ENCODE measurements at places on chromosomes 7 and 10.

DNA sequence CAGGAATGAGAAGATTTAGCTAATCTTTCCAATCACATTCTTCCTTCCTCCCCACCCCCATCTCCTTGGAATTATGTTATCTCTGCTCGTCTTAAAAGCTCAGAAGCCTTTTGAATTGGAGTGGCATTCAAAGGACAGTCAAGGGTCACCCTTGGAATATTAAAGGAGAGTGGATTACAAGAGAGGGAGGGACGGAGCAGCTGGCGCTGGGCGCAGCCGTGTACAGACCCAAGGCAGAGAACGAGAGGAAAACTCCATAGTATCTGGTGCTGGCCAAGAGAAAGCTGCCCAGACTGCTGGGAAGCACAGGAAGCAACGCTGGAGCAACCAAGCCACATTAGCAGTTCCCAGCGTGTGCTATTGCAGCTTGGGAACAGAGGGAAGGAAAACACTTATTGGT lies 95.7 kb downstream of the POU6F2 start:
- DNase-seq = no peak

GRCh38 chr10:78451592-78451991 lies 417.9 kb downstream of the RPS24 start:
- no peak for DNase-seq

DNA sequence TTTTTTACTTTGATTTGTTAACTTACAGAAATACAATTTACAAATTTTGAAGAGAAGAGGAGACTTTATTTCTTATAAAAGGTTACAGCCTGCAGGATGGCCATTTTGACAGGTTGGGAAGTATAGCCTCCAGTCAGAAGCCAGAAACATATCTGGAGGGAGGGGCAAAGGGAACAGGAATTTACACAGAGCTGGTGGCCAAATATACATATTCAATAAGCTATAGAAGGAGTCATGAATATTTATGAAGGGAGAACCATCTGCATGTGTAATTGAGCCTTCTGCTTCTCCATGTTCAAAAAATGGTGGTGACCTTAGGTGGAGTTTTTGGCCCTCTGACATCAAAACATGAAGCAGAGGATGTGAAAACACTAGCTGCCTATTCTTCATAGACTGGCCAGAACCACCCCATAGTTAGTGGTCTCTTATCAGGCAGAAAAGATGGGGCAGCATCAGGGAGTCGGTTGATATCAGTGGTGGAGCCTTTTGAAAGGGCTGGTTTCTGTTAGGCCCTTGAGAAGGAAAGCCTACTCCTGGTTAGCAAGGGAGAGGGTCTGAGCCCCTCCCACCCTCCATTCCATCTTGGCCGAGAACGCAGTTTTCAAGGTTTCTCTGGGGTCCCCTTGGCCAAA lies 57.2 kb downstream of the ENTPD1 start:
- no peak for DNase-seq

GRCh38 chr10:131901181-131901829 lies 497 bp downstream of the PPP2R2D start:
- no peak for DNase-seq

- no peak for DNase-seq
Observed at GRCh38 chr7:41788556-41788955, 85.7 kb upstream of the INHBA start.

DNA sequence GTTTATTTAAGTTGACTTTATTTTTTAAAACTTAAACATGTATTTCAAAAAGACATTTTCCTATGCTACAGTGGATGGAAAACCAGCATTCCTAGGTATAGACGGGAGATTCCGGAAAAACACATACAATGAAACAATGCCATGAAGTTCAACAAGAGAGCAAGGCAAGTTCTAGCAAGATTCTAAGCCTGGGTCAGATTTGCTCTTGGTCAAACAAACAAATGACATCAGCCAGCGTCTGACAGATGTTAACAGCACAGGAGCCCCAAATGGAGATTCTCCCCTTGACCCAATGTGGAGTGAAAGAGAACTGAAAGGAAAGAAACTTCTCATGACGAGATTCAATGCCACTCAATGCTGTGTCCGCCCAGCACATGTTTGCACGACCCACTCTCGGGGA lies 149.9 kb downstream of the NEURL1 start:
- DNase-seq = no peak

- DNase-seq = no peak
Observed at GRCh38 chr7:91041901-91042484, 222.2 kb upstream of the FZD1 start.

GRCh38 chr10:59586407-59586891 lies 123.2 kb downstream of the SLC16A9 start:
- no peak for DNase-seq

GRCh38 chr7:23955145-23955544 lies 245.1 kb downstream of the STK31 start:
- no peak for DNase-seq

- no peak for DNase-seq
Observed at GRCh38 chr7:157962458-157963306, 624.9 kb downstream of the PTPRN2 start.

DNA sequence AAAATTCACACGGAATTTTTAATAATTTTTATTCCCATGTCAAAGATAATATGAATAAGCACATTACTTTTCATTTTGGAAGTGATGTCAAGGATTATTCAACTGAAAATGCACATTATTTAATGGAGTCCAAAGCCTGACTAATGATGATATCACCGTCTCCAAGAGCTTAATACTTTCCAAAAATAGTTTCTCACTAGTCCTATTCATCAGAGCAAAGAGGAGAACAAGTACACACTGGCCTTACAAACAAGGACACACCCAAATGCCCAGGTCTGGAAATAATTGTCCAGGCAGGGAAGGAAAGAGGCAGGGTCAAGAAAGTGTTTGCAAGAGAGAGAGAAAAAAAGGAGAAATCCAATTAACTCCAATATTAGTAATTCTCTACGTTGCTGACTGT lies 216.8 kb upstream of the CCDC6 start:
- no peak for DNase-seq

GRCh38 chr10:112904000-112904399 lies 46.0 kb upstream of the TCF7L2 start:
- no peak for DNase-seq

GRCh38 chr7:108345710-108346336 lies 110.4 kb downstream of the NRCAM start:
- no peak for DNase-seq

DNA sequence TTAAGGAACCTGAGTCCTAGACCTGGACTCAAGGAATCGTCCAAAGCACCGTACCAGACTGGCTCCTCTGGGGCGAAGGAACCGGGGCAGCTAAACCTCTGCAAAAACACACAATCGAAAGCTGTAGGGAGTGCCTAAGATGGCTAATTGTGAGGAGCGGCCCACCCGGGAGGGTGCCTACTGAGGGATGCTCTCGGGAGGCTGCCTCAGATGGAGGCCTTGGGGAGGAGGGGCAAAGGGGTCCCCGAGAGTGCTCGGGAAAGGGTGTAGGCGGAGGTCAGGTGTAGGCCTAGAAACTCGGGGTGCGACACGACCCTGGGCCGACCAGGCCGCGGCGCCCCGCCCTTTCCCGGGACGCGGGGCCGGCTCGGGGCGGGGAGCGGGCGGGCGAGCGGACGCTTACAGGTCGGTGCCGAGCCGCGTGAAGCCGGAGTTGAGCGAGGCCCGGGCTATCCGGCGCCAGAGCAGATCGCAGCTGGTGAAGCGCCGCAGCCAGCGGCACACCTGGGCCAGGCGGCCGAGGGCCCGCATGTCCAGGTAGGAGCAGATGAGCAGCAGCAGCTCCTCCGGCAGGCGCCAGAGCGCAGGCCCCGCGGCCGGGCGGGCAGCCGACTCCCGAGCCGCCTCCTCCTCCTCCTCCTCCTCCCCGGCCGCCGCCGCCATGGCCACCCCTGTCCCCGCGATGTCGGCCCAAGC lies 844 bp downstream of the FBXW4 start:
- DNase-seq = peak; percentile 29

DNA sequence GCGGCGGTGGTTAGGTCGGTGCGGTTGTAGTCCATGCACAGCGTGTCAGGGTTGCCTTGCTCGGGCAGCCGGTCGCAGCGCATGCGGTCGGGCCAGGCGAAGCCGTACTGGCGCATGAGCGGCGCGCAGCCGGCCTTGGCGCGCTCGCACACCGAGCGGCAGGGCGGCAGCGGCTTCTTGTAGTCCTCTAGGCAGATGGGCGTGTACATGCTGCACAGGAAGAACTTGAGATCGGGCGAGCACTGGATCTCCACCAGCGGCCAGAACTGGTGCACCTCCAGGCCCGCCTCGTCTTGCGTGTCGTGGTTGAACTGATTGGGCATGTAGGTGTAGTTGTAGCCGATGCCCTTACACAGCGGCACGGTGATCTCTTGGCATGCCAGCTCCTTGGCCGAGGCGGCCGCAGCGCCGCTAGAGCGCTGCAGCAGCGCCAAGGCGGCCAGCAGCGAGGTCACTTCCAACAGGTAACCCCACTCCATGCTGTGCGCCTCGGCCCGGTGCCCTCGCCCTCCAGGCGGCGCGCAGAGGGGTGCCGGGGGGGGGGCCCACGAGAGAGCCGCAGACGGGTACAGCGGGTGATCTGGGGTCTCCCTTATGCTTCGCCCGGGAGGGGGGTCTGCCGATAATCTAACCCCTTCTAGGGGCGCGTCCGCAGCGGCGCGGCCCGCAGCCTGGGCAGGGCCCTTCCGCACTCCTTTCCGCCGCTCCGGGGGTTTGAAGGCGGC lies 983 bp downstream of the FZD8 start:
- no peak for DNase-seq

DNA sequence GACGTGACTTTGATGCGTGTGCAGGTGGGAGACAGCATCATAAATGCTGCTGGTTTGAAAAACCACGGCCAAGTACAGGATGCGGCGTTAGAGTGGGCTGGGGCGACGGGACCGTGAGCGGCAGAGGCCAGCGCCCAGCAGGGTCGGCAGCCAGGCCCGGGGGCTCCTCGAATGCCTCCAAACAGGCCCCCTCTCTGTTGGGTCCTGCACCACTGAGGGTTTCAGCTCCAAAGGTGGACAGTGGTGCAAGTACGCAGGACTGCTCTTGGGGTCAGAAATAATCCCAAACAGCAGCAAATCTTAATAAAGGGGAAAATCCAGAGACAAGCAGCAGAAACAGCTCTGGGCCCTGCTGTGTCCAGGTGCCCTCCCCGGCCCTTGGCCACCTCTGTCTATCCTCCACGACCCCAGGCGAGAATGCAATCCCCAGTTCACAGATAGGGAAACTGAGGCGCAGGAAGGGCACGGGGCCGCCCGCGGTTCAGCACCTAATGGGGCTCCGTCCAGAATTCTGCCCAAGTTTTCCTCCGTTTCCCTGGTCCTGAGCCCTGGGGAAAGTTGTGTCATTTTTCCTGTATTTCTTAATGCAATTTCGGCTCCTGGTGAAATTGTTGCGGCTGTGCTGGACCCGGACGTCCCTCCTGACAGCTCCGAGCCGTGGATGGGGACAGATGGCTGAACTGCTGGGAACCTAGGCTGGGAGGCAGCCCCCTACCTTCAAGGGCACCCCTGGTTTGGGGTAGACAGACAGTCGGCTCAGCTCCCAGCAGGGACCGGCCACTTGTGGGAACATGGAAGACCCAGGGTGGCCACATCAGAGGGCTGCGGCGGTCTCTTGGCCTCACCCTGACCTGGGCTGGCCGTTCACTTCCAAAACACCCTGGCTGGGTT lies 97.4 kb downstream of the FOXL3 start:
- DNase-seq = no peak
